ENCODE measurements at places on chromosomes 1 and 21.
A peak's percentile ranks its signal among the peaks of the same experiment; 100 is the strongest.

DNA sequence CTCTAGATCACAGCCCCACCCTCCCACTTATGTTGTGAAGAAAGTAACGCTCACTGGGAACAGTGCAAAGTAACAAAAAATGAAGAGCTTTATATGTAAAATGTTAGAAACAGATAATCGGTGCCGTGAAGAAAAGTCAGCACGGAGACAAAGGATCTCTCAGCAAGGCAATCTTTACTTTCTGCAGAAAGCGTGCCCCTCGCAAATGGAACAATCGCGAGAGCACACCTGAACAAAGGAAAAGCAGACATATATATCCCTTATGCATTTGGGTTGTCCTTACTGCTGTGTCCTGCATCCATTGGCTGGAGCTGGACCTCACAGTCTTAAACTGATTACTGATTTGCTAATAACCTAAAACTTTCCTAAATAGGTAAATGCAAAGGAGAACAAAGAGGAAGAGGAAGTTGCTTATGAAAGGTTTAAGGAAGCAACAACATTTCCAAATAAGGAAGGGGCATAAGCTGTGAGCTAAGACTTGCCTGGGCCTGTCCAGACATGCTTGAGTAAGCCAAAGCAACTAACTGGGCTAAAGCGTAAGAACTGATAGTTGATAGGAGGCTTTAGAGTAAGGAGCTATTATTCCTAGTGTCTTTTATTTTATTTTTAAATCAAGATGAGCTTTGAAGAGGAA lies 89.7 kb downstream of the GTF2B start:
- DNase-seq, result no peak

DNA sequence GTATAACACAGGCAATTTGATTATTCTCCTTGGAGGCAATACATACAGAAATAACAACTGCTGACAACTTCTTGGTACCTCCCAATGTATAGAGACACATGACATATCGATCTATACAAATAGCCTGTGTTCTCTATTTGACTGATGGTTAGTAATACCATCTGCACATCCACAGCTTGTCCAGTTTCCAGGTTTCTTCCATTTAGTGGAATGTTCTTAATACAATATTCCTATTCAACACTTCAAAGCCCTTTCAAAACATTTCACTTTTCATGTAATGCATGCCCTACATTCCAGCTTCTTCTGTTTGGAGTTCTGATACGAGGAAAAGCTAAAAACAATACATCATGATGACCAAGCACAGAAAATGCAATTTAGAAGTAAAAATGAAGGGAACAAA lies 37.0 kb upstream of the GORAB start:
- no peak for DNase-seq

GRCh38 chr1:8545078-8545477 lies 227.2 kb downstream of the SLC45A1 start:
- no peak for DNase-seq

DNA sequence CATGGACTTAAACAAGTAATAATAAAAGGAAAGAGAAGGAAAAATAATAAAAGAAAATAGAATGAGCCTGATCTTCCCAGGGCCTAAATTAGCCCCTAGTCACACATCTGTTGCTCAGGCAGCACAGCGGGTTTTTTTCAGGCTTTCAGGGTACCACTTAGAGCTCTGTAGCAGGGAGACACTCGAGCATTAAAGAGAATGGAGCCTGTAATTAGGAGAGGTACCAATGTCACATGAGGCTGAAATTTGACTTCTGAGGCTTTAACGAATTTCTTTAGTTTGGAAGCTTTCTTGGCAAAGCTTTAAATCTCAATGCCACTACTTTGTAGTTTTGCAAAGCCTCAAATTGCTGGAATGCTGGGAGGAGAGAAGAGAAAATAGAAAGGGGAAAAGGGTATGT lies 116.3 kb downstream of the AK5 start:
- DNase-seq, result no peak

DNA sequence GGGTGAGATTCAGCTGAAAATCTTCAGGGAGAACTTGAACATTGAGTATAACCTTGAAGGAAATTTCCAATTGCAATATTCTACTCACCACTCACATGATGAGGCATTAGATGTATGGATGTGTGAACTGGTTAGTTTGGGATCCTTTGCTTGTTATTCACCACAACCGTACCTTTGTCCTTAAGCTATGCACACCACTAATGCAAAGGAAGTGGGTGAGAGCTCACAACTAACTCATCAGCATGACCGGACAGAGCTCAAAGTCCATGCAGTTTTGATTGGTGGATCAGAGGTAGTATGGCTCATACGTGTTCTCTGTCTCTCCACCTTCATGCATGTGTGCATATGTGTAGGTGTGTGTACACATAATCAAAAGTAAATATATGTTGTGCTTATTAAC lies 43.5 kb upstream of the MROH9 start:
- DNase-seq, result no peak

DNA sequence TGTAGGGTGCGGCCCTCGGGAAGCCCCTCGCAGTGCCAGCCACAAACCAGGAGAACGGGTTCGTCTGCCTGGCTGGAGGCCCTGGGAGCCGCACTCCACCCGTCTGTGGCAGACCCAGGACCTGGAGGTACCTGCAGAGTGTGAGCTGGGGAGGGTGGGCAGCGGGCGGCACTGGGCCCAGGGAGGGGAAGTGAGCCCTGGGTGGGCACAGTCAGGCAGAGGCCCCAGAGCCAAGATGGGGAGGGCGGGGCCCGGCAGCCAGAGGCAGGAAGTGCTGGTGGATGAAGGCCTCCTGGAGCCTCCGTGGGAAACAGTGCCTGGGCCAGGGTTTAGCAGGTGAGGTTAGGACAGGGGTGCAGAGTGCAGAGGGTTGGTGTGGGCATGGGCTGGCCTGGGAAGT lies 4.0 kb upstream of the PEX10 start:
- peak; percentile 42 for DNase-seq

DNA sequence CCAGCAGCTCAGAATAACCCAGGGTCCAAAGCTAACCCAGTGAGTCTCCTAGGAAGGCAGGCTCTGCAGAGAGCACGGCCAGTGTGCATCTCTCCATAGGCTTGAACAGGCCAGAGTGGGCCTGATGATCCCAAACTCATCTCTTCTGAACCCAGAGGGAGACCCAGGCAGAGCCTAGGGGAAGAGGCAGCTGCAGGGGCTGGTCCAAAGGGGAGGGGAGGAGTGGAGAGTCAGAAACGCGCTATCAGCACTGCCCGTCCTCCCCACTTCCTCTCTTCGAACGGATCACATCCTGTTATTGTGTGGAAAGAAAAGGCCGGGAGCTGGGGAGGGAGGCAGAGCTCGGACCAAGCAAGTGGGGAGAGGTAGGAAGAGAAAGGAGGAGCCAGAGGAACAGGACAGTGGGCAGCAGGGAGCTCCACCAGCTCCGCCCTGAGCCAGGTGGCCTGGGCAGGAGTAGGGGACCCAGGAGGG lies 20.2 kb downstream of the TAL1 start:
- DNase-seq, result no peak

DNA sequence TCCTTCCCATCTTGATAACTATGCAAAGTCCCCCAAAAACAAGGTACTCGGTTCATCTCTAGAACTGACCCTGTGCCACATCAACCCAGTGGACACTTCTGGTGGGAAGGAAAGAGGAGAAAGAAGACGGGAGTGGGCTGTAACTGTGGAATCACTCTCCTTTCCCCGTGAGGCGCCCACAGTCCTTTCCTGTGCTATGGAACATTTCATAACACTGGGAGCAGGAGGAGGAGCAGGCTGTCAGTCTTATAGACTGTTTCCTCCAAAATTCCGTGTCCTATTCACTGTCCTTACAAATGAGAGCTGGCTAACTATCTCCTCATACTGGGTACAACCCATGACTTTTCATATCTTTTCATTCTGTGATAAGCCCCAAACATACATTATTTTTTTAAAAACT lies 40.7 kb downstream of the PLEKHA6 start:
- DNase-seq, result no peak

DNA sequence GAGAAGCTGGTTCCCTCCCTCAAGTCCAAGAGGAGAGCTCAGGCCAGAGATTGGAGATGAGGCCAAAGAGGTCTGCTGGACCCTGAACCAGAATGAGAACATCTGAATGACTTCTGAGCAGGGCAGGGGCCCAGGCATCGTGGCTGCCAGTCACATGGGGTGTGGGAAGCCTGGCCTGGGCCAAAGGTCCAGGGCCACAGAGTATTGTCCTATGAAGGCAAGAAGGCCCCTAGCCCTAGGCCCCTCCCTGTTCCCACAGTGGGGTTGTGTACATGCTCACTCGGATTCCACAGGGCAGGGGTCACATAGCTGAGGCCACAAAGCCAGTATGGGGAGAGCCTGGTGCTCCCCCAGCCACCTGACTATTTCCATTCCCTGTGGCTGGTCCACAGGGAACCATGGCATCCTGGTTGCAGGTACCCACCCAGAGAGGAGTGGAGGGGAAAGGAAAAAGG lies 18.5 kb upstream of the SLC1A7 start:
- DNase-seq, result no peak
